Common myeloid progenitor, CD34-positive (primary cell): ENCODE measurements at places on chromosomes 4 and X.

- H3K27me3 ChIP-seq = no peaks in the 10 kb centered on the region
- no peaks in the 10 kb centered on the region for H3K36me3 ChIP-seq
- no peak overlapping the region for H3K27ac ChIP-seq
- no peaks in the 10 kb centered on the region for H3K4me1 ChIP-seq
These were observed 79.1 kb upstream of the TFDP3 start for GRCh38 chrX:133297284-133297683.

GRCh38 chr4:76654084-76654483 lies 219.1 kb downstream of the SHROOM3 start:
- no peak overlapping the region for H3K27ac ChIP-seq
- H3K27me3 ChIP-seq = no peaks in the 10 kb centered on the region
- no peaks in the 10 kb centered on the region for H3K36me3 ChIP-seq
- DNase-seq = no peak

- DNase-seq = no peak
- no peak overlapping the region for H3K4me3 ChIP-seq
- H3K27me3 ChIP-seq = no peaks in the 10 kb centered on the region
- no peaks in the 10 kb centered on the region for H3K36me3 ChIP-seq
- H3K4me1 ChIP-seq = no peaks in the 10 kb centered on the region
These were observed 5.3 kb downstream of the DIAPH2 start for GRCh38 chrX:96689991-96690390.

GRCh38 chr4:18961266-18961665 lies 939.7 kb upstream of the LCORL start:
- H3K27ac ChIP-seq = no peak overlapping the region
- DNase-seq = no peak
- H3K4me3 ChIP-seq = no peak overlapping the region

DNA sequence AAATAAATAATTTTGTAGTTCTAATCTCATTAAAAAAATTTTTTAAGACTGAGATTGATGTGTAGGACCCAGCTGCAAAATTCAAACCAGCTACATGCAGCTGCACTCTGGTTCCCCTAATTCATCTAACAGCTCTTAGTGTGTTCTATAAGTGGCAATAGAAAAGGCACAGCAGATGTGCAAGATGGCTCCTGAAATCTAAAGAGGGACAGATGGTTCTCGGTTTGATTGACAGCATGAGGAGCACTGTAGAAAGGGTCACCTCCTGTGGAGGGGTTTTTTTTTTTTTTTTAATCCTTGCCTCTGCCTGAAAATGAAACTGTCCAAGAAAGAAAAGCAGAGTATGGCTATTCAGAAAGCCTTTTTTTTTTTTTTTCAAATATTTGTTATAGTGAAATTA lies 16.9 kb upstream of the OCIAD1 start:
- H3K4me1 ChIP-seq = peaks cover 6% of the 10 kb centered on the region
- peak; percentile 29 for DNase-seq
- no peak overlapping the region for H3K4me3 ChIP-seq
- no peak overlapping the region for H3K27ac ChIP-seq
- no peaks in the 10 kb centered on the region for H3K36me3 ChIP-seq
- H3K27me3 ChIP-seq = peaks cover 1% of the 10 kb centered on the region

DNA sequence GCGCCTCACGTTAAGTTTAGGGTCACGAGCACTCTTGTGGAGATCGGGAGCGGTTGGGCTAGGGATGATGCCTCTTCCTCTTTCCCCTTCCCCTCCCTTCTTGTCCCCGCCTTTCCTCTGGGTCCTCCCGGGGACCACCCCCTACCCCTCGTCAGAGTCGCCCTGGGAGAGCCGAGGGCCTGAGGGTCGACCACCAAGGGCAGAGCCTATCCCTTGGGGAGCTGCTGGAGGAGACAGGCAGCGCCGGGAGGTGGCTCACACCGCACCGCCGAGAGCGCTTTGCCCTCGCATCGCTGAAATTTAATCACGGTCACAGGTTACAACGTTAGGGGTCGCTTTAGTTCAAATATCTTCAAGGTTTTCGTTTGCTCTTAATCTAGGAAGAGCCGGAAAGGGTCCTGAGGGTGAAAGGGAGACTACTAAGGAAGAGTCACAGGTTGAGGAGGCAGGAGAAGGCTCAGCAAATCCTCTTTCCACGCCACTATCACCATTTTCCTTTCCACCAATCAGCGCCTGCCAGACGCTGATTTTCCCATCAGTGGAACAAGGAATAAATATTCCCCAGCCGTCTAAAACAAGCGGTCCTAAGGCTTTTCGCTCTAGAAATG lies 528 bp upstream of the SNCA start:
- H3K27me3 ChIP-seq = no peaks in the 10 kb centered on the region
- peak overlapping the region; percentile 79 for H3K4me3 ChIP-seq
- H3K4me1 ChIP-seq = peaks cover 8% of the 10 kb centered on the region
- peak; percentile 83 for DNase-seq
- H3K36me3 ChIP-seq = peaks cover 14% of the 10 kb centered on the region

- peak overlapping the region; percentile 53 for H3K27ac ChIP-seq
- H3K4me1 ChIP-seq = peaks cover 60% of the 10 kb centered on the region
- H3K27me3 ChIP-seq = no peaks in the 10 kb centered on the region
- H3K36me3 ChIP-seq = peaks cover 47% of the 10 kb centered on the region
These were observed 4.8 kb downstream of the PROM1 start for GRCh38 chr4:16079046-16079445.
